Activated CD4-positive, alpha-beta T cell treated with anti-CD3 and anti-CD28 coated beads for 36 hours (primary cell): ENCODE measurements at places on chromosomes 11 and 22.

DNA sequence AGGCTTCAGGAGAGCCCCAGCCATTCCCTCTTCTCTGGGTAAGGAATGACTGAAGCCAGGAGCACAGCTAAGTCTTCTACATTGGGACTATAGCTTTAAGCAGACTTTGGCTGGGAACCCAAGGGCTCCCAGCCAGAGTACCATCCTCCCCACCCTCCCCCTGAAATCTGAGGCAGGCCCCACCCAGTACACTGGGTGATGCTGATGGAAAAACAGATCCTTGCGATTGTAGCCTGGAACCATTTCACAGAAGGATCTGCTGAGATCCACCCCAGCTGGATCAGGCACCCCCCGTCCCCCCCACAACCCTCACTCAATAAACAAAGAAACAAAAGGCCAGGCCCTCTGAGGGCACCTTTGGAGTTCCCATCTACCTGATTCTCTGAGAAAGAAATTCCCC lies 39.8 kb downstream of the IL18BP start:
- DNase-seq = no peak

GRCh38 chr11:118898400-118899295 lies 15.0 kb downstream of the CXCR5 start:
- no peak for DNase-seq

DNA sequence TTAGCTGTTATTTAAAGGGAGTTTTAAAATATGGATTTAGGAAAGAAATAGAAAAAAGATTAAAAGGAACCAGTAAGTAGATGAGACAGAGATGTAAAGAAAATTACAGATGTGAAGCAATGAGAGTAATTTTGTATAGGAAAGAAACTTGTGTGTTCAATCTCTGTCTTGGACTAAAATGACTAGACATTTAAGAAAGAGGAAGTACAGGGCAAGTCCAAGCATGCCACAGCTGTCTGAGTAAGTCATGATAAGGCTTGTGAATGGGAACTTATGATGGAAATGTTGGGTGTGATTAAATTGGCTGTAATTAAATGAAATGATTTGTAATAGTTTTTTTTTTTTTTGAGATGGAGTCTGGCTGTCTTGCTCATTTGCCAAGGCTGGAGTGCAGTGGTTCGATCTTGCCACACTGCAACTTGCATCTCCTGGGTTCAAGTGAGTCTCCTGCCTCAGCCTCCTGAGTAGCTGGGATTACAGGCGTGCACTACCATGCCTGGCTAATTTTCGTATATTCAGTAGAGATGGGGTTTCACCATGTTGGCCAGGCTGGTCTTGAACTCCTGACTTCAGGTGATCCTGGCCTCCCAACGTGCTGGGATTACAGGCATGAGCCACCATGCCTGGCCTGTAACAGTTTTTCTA lies 5.9 kb upstream of the ACY3 start:
- DNase-seq = no peak

GRCh38 chr11:111938687-111939160 lies 1.6 kb downstream of the DIXDC1 start:
- DNase-seq = peak; percentile 66

- no peak for DNase-seq
Measured at GRCh38 chr11:17642980-17643379, 76.4 kb upstream of the MYOD1 start.

DNA sequence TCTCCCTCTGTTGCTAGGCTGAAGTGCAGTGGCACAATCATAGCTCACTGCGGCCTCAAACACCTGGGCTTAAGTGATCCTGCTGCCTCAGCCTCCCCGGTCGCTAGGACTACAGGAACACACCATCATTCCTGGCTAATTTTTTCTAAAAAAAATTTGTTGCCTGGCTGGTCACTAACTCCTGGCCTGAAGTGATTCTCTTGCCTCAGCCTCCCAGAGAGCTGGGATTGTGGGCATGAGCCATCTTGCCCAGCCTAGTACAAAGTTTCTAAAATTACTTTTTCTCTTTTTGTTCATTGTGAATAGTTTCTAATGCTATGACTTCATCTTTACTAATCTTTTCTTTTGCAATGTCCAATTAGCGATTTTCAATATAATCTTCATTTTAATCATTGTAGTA lies 12.5 kb downstream of the RBM7 start:
- DNase-seq = no peak

GRCh38 chr22:30305906-30306626 lies 16.8 kb upstream of the CASTOR1 start:
- peak; percentile 46 for DNase-seq

DNA sequence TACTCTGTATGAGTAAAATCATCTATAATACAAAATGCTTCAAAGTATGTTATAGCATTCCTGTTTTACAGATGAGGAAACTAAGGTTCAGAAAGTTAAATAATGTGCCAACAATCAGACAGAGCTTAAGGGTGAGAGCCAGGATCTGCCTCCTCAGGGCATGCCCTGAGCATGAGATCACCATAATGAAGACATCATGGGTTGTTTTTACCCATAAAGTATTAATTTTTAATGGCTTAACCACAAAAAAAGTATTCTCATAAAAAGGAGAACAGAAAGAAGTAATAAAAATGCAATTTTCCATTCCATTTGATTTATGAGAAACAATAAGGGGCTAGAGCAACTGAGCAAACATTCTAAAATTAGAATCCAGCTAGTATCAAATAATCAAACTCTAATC lies 534.3 kb upstream of the ARHGAP42 start:
- no peak for DNase-seq

DNA sequence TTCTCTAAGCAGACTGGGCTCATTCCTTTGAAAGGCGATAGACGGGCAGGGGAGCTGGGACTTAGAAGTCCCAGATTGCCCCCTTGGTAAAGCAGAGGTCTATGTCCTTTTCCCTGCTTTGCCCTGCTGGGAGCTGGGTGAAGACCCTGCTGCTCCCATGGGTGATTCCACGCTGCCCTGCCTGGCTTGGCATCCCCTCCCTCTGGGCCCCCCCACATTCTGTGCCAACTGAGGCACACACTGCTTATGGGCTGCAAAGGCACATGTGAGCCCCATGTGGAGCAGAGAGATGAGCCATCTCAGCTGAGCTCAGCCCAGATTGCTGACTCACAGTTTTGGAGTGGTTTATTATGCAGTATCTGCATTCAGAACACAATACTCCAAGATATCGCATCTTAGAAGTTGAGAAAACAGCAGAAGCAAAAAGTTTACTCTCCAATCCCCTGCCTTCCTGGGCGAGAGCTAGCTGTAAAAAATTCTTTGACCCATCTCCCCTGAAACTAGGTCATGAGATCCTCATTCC lies 127.2 kb downstream of the ST3GAL4 start:
- no peak for DNase-seq

DNA sequence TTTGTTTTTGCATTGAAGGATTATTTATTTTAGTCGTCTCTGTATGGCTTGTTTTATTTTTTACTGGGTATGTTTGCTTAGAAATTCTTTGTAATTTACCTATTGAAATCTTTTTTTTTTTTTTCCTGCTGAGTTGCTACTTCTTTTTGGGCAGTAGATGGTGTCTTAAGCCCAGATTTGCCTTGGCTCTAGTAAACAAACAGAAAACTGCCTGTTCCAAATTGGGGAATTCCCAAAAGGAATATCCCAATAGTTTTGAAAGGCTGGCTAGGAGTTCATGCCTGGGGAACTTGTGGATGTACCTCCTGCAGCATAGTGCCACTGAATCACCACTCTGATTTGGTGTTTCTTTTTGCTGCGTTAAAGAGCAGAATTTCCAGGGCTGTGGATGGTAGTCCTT lies 17.7 kb downstream of the PAMR1 start:
- no peak for DNase-seq

- DNase-seq = no peak
Measured at GRCh38 chr11:125207866-125208425, 43.4 kb downstream of the PKNOX2 start.

DNA sequence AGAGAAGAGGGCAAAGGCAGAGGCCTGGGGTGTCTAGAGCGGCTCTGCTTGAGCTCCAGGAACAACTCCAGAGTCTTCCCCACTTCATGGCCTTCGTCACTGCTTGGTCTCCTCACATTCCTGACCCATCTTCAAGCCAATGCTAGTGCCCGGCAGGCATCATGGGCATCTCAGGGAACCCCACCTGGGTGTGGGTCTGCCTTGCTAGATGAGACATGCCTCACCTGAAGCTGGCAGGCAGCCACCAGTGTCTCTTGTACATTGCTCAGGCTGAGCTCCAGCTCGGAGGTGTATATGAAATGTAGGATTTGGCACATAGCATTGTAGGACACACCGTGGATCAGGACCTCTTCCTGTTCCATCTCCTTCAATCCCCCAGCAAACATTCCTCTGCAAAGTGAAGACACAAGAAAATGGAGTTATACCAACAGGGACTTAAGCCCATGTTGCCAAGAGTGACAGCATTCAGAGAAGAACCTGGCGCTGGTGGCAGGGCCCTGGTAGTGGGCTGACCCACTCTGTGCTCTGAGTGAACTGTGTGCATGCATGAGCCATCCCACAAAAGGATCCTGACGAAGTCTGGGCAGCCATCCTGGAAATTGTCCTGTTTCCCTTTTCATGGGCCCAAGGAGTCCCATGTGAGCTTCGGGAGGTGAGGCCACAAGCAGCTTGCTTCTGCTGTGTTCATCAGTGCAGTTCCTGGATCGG lies 24.3 kb downstream of the KLHL22 start:
- DNase-seq = no peak

GRCh38 chr11:68076371-68077042 lies 37.7 kb downstream of the TCIRG1 start:
- peak; percentile 19 for DNase-seq

DNA sequence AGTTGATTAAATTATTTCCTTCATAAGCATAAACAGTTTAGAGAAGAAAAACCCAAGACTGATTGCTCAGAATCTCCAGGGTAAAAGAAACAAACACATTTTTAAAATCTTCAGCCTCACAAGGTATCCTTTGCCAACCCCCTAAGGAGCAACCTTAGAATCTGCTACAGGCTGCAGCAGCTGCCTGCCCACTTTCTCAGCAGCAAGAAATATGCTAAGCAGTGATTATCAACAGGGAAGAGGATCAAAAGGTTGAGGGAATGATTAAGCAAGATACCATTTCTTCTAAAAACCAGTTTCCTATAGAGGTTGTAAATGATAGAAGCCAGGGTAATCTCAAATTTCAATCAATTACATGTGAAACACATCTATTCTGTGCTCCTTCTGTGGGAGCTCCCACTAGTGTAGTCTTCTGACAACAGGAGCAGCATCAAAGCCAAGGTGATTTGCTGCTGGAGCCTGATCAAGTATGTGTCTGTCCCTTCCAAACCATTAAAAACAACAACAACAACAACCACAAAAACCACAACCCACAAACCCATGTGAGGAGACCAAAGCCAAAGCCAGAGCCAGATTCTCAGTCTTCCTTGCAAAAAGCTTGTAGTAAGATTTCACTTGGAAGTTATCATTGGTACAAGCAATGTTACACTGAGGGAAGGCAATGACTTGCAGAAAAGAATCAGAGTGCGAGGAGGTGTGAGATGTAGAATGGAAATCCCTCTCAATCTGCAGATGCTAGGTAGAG lies 761.2 kb downstream of the DLG2 start:
- no peak for DNase-seq

DNA sequence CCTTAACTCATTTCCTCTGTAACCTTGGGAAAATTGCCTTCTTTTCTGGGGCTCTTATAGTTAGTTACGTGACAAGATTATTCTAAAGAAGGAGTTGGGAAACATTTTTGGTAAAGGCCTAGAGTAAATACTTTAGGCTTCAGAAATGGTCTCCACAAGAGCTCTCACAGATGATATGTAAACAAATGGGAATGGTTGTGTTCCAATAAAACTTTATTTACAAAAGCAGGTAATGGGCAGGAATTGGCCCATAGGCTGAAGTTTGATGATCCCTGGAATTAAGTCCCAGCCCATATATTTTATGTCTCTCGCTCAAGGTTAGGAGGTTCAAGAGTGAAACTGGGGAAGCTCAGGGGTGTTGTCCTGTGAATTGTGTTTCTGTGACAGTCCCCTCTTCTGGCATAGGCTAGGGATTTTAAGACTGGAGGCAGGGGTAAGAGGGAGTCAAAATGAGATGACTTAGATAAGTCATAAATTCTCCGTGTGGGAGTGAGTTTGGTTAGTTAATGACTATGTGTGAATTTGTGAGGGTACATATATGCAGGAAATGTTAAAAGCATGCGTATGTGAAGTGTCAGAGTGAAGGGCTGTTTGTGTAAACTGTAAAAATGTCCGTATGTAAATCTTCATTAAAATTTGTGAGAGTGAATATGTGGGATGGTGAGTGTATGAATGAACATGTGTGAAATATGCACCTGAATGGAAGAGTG lies 7.4 kb upstream of the OR52B4 start:
- DNase-seq = no peak

DNA sequence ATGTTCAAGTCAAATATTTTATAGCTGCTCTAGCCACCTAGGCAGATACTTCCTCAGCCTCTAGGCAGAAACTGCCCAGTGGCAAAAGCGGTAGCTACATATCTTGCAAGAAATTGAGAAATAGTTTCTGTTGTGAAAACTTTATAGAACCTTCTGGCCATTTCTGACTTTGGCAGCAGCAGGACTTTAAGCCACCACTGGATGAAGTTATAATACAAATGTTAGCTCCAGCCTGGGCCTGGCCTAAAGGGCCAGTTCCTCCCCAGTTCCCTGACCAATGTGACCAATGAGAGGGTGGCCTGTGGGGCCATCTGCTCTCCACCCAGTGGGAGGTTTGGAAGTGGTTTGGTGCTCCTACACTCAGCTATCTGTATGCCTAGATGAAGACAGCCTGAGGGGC lies 254.0 kb upstream of the NARS2 start:
- no peak for DNase-seq

DNA sequence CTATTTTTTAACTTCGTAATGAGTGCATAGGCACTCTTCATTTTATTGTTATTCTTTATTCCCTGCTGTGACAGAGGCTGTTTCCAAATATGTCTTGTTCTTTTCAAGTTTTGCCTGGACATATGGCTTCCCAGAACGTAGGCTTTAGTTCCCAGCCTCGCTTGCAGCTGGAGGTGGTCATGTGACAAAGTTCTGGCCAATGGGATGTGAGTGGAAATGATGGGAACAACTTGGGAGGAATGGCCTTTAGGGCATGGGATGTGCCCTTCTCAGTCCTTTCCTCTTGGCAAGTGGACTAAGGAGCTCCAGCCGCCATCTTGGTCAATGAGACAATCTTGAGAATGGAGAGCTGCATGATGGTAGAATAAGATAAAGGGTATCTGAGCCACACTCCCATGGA lies 70.8 kb upstream of the EIF3D start:
- DNase-seq = no peak

GRCh38 chr11:34072832-34073231 lies 21.3 kb downstream of the CAPRIN1 start:
- DNase-seq = no peak

DNA sequence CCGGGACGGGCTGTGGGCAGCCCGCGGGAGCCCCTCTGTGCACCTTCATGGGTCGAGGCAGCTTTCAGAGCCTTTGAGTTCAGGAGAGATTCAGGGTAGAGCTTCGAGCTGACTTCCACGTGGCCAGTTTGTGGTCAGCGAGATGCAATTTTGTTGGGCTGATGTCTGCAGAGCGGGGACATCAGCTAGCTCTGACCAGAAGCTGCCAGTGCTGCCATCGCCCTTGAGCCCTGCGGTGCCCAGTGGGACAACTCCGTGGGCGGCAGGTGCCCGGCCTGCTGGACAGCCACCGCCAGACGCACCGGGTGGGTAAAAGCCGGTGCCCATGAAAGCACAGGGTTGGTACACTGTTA lies 719 bp downstream of the TALDO1 start:
- no peak for DNase-seq

GRCh38 chr22:20430101-20430719 lies 7.4 kb downstream of the SCARF2 start:
- peak; percentile 44 for DNase-seq

GRCh38 chr22:21067901-21068680 lies 22.3 kb downstream of the LRRC74B start:
- no peak for DNase-seq
